ENCODE measurements at places on chromosomes 13 and 19.

DNA sequence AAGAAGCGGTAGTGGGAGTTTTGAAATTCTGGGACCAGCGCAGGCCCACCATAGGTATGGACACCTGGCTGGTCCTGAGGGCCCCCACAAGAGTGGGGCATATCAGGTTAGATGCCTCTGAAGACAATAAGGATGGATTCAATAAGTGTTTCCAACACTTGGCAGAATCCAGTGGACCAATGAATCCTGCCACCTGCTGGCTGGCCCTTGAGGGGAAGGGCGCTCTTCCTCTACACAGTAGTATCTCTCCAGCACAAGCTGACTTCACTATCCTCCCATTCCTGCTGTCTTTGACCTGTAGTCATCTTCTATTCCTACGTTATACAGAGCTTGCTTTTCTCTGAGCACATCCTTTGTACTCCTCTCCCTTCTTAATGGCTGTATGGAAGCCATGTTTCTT is 199.7 kb upstream of the TSHZ3 start:
- DNase-seq: no peak

DNA sequence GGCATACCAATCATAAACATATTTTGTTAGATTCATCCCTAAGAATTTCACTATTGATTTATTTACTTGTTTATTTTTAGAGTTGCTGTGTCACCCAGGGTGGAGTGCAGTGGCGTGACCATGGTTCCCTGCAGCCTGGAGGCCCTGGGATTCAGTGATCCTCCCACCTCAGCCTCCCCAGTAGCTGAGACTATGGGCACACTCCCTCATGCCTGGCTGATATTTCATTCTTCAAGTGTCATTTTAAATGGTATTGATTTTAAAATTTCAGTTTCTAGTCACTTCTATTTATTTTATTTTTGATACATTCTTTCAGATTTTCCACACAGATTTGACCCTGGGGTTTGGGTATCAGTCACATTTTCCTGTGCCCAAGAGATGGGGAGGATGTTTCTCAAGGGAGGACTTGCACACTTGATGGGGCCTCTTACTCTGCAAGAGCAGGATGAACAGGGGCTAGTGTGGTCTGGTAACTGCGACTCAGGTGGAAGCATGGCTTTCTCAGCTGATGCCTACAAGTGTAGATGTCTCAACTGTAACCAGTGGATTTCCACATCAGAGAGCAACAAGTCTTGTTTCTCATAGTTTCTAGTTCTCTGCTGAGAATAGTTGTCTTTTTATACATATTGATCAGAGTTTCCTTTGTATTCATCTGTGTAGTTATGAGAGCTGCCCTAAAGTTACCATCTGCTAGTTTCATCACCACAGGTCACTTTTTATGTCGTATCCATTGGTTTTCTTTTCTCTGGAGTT is 40.2 kb downstream of the CCNE1 start:
- DNase-seq: no peak

- DNase-seq: no peak
These were observed 3.9 kb upstream of the NCAN start for GRCh38 chr19:19207637-19208572.

DNA sequence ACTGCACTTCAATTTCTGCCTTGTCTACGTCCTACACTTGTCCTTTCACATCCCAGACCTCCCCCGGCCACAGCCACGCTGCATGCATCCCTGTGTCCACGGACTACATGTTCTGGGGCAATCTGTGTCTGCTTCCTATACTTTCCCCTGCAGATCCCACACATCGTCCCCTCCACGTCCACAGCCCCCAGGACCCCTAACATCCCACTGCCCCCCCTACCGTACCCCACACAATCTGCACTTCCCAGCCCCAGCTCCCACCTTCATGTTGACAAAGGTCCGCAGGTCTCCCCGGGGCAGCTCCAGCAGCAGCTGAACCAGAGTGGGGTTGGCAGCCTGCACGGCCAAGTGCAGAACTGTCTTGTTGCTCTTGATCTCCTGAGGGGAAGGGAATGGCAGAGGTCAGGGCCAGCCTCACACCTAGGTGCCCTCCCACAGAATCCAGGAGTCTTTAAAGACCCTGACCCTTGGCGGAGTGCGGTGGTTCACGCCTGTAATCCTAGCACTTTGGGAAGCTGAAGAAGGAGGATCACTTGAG is 10.2 kb downstream of the NFKBID start:
- DNase-seq: no peak

DNA sequence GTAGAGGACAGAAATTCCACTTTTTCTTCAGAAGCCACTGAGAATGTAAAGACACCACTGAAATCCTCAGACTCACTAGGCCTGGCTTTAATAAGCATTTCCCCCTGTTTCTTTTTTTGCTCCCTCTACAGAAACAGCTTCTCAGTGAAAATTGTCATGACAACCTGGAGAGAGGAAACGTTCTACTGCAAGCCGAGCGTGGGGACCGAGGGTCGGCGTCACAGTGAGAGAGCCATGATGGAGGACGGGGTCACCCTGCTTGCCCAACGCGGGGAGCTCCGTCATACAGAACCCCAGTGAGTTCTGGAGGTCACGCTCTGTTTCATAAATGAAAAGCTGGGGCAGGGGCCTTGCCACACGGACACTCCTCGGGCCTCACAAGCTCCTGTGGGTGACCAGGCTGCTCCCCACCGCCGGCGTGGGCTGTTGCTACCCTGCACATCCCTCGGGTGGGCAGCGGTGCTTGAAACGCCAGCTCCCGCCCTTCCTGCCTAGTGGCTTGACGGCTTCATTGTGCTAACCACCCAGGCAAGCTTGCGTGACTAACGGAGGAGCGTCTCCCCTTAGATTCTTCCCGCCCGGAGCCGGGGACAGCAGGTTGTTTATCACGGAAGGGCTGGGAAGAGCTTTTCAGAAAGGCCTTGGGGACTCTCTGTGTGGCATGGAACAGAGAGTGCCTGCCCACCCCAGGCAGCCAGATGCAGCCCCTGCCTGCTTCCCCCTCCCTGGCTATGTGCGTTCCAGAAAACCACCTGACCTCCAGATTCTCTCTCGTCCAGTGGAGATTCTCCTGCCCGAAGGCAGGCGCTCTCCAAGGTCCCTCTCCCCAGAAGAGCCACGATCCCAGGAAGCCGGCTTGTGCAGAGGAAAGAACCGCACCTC is 153.6 kb downstream of the KATNAL1 start:
- DNase-seq: no peak

DNA sequence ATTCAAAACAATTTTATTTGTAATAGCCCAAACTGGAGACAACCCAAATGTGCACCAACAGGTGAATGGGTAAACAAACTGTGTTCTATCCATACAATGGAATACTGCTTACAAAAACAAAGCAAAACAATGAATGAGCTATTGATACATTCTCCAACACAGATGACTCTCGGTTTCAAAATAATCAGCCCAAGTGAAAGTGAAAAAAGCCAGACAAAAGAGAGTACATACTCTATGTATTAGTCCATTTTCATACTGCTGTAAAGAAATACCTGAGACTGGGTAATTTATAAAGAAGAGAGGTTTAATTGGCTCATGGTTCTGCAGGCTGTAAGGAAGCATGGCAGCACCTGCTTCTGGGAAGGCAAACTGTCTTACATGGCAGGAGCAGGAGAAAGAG is 65.2 kb upstream of the LRCH1 start:
- no peak for DNase-seq

- no peak for DNase-seq
These were observed 279.6 kb downstream of the PCDH20 start for GRCh38 chr13:61136093-61136492.

GRCh38 chr19:48090281-48090802 is 20.3 kb downstream of the PLA2G4C start:
- no peak for DNase-seq

- no peak for DNase-seq
These were observed 90.5 kb downstream of the C13orf42 start for GRCh38 chr13:51020600-51020999.

GRCh38 chr13:71803066-71803465 is 63.9 kb downstream of the DACH1 start:
- DNase-seq: no peak

DNA sequence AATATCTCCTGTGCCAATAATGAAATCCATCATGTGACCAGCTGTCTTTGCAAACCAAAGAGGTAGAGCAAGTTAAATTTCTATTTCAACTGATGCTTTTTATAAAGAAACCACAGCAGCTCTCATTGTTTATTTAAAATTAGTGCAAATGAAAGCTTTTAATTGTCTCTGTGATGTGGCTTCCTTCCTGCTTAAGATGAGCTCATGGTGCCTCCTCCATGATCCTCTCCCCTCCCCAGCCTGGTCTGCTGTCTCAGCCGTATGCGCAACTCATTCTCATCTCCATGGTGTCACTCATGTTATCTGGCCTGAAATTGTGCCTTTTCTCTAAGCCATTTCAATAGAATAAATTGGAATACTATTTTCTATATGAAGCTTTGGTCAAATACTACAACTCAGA is 270.6 kb downstream of the FGF14 start:
- no peak for DNase-seq

GRCh38 chr13:102846261-102847015 is 606 bp downstream of the ERCC5 start:
- DNase-seq: no peak

GRCh38 chr19:55175117-55175867 is 4.8 kb downstream of the SYT5 start:
- DNase-seq: no peak

DNA sequence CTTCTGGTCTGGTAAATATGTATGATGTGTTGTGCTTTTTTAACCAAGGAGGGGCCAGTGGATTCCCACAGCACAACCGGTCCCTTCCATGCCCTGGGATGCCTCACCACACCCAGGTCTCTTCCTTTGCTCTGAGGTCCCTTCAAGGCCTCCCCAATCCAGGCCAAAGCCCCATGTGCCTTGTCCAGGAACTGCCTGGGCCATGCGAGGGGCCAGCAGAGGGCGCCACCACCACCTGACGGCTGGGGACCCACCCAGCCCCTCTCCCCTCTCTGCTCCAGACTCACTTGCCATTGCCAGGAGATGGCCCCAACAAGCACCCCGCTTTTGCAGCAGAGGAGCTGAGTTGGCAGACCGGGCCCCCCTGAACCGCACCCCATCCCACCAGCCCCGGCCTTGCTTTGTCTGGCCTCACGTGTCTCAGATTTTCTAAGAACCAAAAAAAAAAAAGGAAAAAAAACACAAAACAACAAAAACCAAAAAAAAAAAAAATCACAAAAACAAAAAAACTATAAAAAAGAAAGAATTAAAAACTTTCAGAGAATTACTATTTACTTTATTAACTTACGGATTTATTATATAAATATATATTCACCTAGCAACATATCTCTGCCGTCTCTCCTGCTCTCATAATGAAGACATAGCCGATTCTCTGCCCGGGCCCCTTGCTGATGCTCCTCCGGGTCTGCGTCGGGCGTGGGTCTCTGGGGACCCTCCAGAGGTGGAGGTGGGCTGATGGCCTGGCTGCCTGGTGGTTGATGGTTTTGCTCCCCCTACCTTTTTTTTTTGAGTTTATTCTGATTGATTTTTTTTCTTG is 14.4 kb downstream of the CAPN12 start:
- no peak for DNase-seq

- DNase-seq: no peak
These were observed 18.3 kb downstream of the UBAC2 start for GRCh38 chr13:99218969-99219368.

DNA sequence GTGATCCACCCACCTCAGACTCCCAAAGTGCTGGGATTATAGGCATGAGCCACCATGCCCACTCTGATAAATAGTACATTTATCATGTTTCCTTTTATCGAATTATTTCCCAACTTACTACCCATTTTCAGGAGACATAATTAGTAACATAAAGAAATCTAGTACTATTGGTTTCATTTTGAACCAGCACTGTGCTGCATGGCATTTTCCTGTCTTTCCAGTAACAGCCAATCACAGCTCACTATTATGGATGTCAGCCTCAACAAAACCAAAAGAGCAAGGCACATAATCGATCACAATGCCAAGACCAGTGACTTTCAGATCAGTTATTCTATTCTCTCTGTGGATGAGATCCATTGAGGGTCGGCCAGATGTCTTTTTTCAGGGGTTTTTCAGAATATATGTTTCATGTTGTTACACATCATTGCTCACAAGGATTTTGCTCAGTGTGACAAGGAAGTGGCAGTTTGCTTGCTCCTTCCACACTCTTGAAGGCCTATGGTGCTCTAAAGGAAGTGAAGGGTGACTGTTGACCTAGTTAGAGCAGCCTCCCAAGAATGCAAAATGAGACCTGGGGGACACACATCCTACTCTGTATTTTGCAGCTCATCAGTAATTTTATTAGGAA is 233.4 kb downstream of the KCNRG start:
- no peak for DNase-seq

DNA sequence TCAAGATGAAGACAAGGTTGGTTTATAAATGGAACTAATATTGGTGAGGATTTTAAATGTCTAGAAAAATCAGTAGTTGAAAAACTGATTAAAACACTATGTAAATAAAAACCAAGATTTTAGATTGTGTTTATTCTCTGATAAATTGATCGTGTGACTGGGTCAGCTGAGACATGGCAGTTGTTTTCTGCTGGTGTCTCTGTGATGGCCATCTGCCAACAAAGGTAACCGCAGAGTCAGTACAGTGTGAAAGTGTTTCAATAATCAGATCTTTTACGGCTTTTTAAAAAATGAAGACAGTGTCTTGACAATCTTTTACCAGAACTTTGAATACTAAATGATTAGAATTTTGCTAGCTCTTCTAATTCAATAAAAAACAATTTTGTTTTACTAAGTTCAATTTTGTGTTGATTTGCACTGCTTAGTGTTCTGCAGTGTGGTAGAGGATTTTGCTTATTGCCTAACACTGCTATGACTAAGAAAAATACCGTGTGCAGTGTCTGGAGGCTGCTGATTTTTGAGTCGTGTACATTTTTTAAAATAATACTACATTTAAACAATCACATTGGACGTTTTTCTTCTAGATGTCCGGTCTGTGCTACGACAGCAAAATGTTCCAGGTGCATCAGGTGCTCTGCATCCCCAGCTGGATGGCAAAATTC is 32.7 kb upstream of the GPR183 start:
- DNase-seq: peak; percentile 12

DNA sequence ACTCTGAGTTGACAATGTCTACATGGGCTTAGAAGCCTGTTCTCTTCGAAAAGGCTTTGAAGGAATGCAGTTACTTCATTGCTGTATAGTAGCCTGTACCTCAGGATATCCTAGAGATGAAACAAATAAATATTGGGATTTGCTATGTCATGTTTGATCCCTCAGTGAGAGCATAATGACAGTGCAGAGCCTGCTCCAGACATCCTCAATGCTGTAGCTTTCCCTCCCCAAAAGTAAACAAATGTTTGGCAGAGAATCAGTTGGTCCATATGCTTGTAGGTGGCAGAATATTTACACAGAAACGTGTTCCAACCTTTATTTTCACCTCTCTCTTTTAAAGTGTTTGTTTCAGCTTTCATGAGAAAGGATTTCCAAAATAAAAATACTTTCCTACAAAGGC is 515.3 kb upstream of the SGCG start:
- no peak for DNase-seq

- no peak for DNase-seq
These were observed 7.4 kb downstream of the BRD4 start for GRCh38 chr19:15324791-15325519.
